Heart left ventricle (tissue), 16 donors: ENCODE measurements at places on chromosomes 2 and 18.

DNA sequence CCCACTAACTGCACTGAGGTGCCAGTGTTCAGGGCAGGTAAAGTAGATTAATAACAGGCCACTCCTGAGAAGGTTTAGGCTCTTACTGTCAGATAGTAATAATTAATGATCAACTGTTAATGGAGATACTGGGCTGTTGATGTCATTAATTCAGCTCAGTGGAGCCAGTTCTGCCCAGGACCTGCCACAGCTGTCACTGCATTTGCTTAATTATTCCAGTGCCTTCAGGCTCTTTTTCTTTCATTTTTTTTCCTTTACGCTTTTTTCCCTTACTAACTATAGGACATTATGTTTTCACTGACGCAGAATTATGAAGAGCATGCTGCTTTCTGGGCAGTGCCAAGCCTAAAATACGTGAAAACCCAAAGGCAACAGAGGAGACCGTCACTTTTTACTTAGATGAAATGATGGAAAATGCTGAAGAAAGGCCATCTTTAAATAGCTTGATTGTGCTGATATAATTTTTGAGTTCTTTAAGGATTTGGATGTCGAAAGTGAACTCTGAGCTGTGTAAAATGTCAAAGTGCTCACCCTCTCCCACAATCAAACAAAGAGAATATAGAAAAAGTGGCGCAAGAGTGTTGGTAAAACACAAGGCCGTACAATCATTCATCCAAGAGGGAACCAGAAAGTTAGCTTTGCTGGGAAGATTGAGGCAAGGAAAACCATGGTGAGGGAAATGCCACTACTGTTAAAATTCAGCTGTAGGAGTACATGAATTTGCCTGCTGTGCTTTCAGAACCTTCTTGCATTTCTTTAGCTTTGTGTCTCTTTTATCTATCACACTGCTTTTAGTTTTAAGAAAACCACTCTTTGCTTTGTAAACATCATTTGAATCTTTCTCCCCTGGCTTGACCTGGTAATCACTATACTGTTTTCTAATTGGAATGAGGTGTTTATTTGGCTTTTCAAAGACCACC is 192.0 kb upstream of the ZEB2 start:
- no peak overlapping the region for H3K27ac ChIP-seq
- peaks cover 15% of the 10 kb centered on the region for H3K4me1 ChIP-seq
- H3K27me3 ChIP-seq = no peaks in the 10 kb centered on the region
- H3K4me3 ChIP-seq = no peak overlapping the region

DNA sequence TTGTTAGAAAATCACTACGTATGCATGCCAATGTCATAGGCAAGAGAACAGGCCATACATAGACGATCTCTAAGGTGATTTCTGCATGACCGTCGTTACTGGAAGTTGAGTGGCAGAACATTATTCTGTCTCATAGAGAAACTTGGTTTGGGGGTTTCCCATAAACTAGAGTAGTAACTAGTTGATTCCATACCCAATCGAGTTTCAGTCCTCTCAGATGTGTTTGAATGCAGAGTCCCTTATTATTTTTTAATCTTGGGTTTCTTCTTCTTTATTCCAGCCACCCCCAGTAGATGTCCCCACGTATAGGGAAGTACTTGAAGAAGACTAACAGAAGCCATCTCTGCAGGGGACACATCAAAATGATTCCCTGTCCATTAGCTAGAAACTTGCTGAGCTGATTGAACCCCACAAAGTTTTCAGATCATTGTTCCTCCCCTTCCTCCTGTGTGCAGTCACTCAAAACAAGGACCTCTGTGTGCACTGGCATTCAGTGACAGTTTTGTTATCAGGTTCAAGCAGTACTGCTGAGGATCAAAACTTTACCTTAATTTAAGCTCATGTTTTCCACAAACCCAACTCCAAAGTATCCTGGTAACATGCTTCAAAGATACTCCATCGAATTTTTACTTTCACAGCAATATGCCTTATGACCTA is 68.4 kb upstream of the CDCA7 start:
- no peak overlapping the region for H3K27ac ChIP-seq
- H3K36me3 ChIP-seq = no peaks in the 10 kb centered on the region
- no peak overlapping the region for H3K4me3 ChIP-seq
- DNase-seq = no peak

GRCh38 chr2:49598231-49598630 is 443.9 kb upstream of the FSHR start:
- no peaks in the 10 kb centered on the region for H3K27me3 ChIP-seq
- no peak for DNase-seq
- H3K4me1 ChIP-seq = no peaks in the 10 kb centered on the region
- H3K4me3 ChIP-seq = no peak overlapping the region
- no peaks in the 10 kb centered on the region for H3K36me3 ChIP-seq

- no peaks in the 10 kb centered on the region for H3K36me3 ChIP-seq
- no peak overlapping the region for H3K4me3 ChIP-seq
- peaks cover 10% of the 10 kb centered on the region for H3K4me1 ChIP-seq
- H3K27ac ChIP-seq = no peak overlapping the region
- no peaks in the 10 kb centered on the region for H3K27me3 ChIP-seq
Observed at GRCh38 chr2:85470850-85471800, 52.6 kb downstream of the SH2D6 start.

DNA sequence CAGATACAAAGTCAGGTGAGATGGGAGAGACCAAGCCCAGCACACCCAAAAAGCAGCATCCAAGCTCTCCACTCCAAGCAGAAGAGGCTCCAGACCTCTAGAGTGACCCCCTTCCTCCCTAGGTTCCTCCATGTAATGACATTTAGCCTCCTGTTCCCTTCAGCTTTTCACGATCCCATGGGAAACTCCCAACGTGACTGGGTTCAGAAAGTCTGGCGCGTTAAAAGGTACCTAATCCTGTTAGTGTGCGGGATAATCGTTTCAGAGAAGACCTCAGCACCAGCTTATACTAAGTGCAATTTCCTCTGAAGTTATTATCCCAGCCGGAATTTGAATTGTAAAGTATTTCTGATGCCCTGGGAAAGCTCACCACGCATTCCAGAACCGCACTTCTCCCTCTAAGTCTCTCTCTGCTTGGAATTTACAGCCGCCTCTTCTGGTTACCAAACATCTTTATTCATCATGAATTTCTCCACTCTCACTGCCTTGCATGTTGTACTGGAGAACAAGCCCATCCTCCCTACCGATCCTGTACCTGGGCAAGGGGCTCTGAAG is 46.9 kb downstream of the CCBE1 start:
- DNase-seq = no peak
- no peaks in the 10 kb centered on the region for H3K36me3 ChIP-seq
- no peak overlapping the region for H3K4me3 ChIP-seq
- H3K27me3 ChIP-seq = peaks cover 4% of the 10 kb centered on the region

DNA sequence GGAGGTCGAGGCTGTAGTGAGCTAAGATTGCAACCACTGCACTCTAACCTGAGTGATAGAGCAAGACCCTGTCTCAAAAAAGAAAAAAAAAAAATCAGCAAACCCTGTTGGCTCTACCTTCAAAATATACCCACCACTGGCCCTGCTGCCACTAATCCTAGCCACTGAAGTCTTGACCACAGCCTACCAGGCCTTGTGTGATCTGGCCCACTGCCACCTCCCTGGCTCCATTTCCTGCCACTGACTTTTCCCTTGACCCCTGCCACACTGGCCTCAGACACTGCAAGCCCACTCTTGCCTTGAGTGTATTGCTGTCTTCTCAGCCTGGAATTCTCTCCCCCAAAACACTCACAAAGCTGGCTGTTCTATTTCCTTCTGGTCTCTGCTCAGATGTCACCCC is 33.7 kb downstream of the SH2D6 start:
- H3K4me3 ChIP-seq = no peak overlapping the region
- no peaks in the 10 kb centered on the region for H3K36me3 ChIP-seq
- no peaks in the 10 kb centered on the region for H3K27me3 ChIP-seq
- H3K4me1 ChIP-seq = peaks cover 3% of the 10 kb centered on the region
- no peak overlapping the region for H3K27ac ChIP-seq
- no peak for DNase-seq
